ENCODE measurements at places on chromosomes 3 and 15.

- DNase-seq = no peak
Measured at GRCh38 chr3:150132101-150132749, 161.5 kb upstream of the PFN2 start.

DNA sequence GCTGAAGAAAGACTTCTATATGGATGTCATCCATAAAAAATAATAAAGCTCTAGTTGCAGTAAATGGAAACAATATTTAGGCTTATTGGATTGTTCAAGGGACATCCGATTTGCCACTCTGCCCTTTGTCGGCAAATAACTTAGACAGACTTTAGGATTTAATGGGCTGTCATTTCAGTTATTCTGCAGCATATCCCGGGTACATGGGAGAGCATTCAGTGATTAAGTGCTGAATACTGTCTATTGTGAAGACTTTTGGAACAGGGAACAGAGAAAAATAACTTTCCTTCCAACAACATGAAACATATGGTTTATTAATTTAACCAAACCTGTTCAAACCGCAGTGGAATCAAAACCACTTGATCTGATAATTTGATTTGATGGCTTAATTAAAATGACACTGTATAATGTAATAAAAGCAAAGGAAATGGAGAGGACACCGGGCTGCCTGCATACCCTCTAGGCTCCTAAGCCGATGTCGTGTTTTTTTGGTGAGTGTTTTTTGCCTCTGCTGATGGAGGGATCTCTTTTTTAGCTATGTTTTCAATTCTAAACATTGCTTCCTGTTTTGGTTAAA is 199.3 kb downstream of the FEZF2 start:
- DNase-seq = no peak

DNA sequence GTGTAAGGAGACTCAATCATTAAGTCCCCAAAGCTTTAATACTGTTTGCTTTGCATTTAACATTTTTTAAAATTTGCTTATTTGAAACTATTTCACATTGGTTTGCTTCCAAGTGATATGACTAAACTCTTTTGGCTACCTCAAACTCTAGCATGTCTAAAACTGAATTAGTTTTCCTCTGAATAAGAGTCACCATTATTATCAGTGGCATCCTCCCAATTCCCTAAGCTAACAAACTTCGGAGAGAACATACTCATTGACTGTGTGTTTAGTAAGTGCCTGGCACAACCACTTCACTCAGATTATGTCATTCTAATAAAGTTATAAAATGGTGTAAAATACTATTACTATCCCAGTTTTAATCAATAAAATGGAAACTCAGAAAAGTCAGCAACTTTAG is 21.9 kb downstream of the ATOSA start:
- DNase-seq = no peak

- no peak for DNase-seq
Measured at GRCh38 chr15:39788800-39789565, 6.3 kb upstream of the FSIP1 start.

DNA sequence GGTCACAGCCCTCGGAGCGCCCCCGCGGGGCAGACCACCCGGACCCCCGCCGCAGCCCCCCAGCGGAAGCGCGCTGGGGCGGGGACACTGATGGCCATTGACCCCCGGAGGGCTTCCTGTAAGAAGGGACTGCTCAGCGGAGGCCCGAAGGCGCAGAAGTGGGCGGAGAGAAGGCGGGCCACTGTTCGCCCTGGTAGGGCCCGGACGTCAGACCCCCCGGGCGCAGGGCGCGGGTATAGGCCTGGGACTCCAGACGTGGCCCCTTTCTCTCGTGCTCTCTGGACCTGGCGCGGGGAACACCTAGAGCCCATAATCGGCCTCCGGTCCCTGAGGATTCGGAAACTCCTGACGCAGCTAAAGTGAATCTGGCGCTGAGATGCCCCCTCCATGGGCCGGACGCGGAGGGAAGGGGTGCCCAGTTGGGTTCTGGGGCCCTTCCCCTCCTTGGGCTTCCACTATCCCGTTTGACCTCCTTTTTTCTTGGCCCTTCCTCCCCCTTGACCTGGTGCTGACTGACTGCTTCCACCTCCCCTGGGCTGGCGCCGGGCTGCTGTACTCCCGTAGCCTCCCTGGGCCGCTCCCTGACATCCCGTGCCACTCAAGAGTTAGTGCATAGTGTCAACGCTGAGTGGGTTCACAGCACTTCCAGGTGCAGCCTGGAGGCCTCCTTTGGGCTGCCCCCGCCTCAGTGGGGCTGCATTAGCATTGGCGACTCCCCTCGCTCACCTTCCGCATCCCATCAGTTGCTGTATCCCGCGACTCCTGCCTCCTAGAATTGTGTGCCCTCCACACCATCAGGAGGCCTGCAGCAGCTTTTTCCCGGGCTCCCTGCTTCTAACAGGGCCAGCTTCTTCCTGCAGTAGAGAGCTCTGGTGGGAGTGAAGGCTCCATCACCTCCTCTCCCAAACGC is 694 bp downstream of the ABTB1 start:
- DNase-seq = peak; percentile 47

Measured in activated gamma-delta T cell (primary cell).